ENCODE measurements at places on chromosomes 11 and 22.
A peak's percentile ranks its signal among the peaks of the same experiment; 100 is the strongest.

DNA sequence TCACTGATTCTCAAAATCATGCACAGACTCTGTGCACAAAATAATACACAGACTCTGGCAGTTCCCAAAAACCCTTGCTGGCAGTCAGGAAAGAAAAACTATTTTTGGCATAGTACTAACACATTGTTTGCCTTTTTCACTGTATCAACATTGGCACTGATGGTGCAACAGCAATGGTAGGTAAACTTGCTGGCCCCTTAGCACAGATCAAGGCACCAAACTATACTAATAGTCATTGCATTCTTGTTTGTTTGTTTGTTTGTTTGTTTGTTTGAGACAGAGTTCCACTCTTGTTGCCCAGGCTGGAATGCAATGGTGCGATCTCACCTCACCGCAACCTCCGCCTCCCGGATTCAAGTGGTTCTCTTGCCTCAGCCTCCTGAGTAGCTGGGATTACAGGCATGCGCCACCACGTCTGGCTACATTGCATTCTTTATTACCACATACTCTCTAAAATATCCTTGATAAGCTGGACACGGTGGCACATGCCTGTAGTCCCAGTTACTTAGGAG lies 81.0 kb upstream of the SLC6A5 start:
- no peak for DNase-seq

GRCh38 chr22:48222742-48223487 lies 1460.5 kb downstream of the TBC1D22A start:
- DNase-seq, result peak; percentile 37

GRCh38 chr11:68828155-68828931 lies 13.4 kb downstream of the CPT1A start:
- DNase-seq, result no peak

DNA sequence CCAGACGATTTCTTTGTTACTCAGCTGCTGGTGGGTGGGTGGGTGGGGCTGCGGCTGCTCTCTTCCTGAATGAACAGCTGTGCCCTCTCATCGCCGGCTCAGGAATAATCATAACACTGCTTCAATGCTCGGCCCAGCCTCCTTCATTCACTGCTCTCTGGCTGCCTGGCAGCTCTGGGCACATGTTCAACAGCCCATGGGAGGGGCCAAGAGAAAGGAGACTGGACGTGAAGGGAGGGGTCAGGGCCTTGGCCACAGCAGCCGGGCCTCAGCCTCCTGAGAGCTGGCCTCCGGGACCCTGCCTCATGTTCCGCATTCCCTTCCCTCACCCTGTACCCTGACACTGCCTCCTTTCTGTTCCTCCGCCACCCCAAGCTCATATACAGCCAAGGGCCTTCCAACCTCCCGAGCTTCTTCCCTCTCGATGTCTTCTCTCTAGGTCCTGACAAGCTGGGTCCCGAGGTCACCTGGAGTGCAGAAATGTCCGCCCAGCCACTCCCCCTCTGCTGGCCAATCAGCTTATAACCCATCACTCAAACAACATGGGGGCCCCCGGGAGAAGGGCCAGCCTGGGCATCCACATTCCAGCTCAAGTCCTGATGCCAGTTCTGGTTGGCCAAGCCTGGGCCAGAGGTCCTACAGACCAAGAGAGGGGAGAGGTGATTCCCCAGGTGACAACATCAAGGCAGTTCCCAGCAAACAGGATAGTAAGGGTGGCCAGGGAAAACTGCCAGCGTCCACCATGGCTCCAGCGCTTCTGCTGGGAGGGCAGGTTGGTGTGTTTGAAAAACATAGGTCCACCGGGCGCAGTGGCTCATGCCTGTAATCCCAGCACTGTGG lies 3.2 kb upstream of the CSDC2 start:
- no peak for DNase-seq

DNA sequence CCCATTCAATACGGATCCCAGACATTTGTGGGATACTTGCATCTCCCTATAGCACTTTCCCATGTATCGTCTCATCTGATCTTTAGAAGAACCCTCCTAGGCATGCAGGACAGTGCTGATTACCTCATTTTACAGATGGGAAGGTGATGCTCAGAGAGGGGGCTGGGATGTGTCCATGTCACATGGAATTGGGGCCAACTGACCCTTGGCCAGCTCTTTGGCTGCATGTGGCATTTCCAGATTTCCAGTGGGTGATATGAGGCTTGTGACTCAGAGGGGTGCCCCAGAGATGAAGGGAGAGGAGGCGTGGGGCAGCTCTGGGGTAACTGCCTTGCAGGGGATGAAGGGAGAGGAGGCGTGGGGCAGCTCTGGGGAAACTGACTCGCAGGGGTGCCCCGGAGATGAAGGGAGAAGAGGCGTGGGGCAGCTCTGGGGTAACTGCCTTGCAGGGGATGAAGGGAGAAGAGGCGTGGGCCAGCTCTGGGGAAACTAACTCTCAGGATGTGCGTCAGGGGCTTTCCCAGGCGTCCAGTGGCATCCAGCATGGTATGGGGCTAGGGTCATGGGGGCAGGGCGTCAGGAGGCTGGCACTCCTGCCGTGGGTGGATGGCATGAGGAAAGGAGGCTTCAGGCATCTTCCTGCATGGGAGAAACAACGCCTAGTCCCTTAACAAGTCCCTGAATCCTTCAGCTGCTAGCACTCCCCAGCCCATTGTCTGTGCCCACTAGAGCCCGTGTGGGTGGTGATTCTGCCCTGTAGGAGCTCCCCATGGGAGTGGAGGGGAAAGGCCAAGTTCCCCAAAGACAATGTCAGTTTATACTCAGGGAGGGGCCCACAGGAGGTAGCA lies 11.9 kb upstream of the CERK start:
- DNase-seq, result no peak

- DNase-seq, result no peak
Observed at GRCh38 chr11:72079819-72080325, 470 bp downstream of the NUMA1 start.

GRCh38 chr11:70511345-70511744 lies 113.0 kb downstream of the CTTN start:
- DNase-seq, result no peak

Data from activated CD8-positive, alpha-beta memory T cell treated with anti-CD3 and anti-CD28 coated beads for 24 hours (primary cell).